ENCODE measurements at places on chromosomes 5 and 9. TPM values are rescaled to one million over a fixed set of nuclear protein-coding genes. Genes with fewer than 3 reads are reported as not detected.

SLC34A1 gene
- 0.09 TPM for total RNA-seq

N4BP3 gene
- 2.3 TPM for total RNA-seq

CDX1 gene
- not detected for total RNA-seq

NIPAL4 gene
- total RNA-seq: 3.0 TPM

PCDHAC1 gene
- total RNA-seq: 2.8 TPM

TAF1L gene
- not detected for total RNA-seq

PDE8B gene
- not detected for total RNA-seq

CTSV gene
- total RNA-seq: 41.3 TPM

HRH2 gene
- total RNA-seq: not detected

CERCAM gene
- 84.5 TPM for total RNA-seq

GARNL3 gene
- 2.3 TPM for total RNA-seq

GARIN3 gene
- not detected for total RNA-seq

PCSK1 gene
- total RNA-seq: not detected

TTC33 gene
- total RNA-seq: 9.6 TPM

TSLP gene
- 20.1 TPM for total RNA-seq

NAA35 gene
- 38.0 TPM for total RNA-seq

ITGA1 gene
- 14.6 TPM for total RNA-seq

UGT3A1 gene
- not detected for total RNA-seq

BHMT gene
- total RNA-seq: not detected

GFI1B gene
- total RNA-seq: not detected

WDR38 gene
- total RNA-seq: not detected

MEF2C gene
- 1.3 TPM for total RNA-seq

TAS2R1 gene
- total RNA-seq: not detected

ENTPD8 gene
- 0.83 TPM for total RNA-seq

ELAVL2 gene
- 0.67 TPM for total RNA-seq

LRRTM2 gene
- 1.2 TPM for total RNA-seq

FOXD4L3 gene
- 0.33 TPM for total RNA-seq

PRDM9 gene
- total RNA-seq: not detected

EFNA5 gene
- 27.8 TPM for total RNA-seq

Data from mammary epithelial cell (primary cell).